ENCODE measurements at places on chromosomes 2 and 18.
A peak's percentile ranks its signal among the peaks of the same experiment; 100 is the strongest.

GRCh38 chr2:40457837-40458236, 5.9 kb upstream of the SLC8A1 start:
- peak; percentile 71 for DNase-seq

GRCh38 chr2:72033636-72034035, 114.0 kb downstream of the CYP26B1 start:
- DNase-seq = no peak

- no peak for DNase-seq
These were observed 888 bp upstream of the ADCY3 start for GRCh38 chr2:24920809-24921441.

DNA sequence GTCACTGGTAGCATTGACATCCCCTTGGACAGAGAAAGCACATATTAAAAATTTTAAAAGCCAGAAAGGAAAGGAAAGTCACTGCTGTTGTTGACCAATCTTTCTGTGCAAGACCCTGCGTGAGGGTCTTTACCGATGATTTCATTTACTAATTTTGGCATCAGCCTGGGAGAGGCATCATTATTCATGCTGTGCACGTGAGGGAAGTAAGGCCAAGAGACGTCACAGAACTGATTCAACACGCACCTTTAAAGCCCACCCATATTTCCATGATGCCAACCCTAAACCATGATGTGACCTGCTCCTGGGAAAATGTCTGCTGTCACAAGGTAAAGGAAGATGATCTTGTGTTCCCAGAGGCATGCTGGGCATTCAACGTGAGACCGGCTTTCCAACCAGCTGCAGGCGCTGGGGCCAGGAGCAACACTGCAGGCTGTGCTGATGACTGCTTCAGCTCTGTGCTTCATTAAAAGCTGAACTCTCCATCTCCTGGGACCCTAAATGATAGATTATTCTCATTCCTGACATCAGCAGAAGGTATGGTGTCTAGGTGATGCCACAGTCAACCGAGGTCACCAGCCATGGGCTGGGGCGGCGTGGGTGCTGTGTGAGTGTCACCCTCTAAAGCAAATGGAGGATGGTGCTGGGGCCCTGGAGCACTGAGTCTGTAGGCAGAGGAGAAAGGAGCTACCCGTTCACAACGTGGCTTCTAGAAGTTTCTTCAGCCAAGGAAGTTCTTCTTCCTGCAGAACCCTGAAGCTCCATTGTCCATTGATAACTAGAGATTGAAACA, 53.9 kb downstream of the TMEM18 start:
- no peak for DNase-seq

- peak; percentile 15 for DNase-seq
These were observed 23.2 kb downstream of the SPEG start for GRCh38 chr2:219457784-219458369.

DNA sequence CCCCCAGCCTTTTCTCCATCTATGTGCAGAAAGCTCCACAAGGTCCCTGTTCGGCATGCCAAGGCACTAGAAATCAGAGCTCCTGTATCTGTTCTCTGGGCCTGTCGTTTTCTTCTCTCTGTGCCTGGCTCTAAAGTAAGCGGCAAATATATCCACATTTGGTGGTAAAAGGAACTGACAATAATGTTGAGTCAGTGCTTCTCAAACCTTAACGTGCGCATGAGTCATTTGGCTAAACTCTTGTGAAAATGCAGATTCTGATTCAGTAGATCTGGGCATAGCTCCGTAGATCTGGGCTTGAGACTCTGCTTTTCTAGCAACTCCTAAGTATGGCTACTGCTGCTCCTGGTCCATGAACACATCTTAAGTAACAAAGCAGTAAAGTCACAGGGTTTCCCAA, 16.5 kb upstream of the ACSL3 start:
- DNase-seq = peak; percentile 92
